T follicular helper cell (primary cell): ENCODE measurements at places on chromosomes 6 and 20.

DNA sequence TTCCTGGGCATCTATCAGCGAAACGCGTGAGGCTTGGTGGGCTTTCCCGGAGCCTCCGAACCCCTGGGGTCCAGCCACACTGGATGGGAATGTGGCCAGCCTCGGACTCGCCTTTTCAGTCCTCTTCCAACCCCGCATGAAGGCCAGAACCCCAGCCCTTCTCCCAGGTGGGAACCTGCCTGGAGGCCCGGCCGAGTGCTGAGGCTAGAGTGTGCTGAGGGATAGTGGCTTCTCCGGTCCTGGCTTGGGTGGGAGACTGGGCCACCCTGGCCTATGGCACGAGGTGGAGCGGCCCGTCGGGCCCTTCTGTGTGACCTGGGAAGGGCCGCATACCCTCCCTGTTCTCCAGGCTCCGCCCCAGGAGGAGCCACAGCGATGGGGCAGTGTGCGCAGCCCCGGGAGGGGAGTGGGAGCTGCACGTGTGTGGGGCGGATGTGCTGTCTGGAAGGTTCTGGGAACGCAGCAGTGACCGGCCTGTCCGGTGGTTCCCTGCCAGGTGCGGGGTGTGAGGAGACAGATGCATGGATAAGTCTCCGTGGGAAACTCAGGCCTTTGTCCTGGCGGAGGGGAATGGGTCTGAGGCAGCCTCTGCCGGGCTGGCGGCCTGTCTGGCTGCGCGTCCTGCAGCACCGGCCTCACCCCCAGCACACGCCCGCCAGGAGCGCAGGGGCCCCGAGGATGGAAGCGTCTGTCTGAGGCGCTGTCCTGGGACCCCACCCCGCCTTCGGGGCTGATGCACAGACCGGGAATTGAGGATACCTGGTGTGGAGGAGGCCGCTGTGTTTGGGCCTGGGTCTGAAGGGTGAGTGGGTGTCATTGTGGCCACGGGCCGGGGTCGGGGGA lies 1.1 kb upstream of the BHLHE23 start:
- no peak for DNase-seq

DNA sequence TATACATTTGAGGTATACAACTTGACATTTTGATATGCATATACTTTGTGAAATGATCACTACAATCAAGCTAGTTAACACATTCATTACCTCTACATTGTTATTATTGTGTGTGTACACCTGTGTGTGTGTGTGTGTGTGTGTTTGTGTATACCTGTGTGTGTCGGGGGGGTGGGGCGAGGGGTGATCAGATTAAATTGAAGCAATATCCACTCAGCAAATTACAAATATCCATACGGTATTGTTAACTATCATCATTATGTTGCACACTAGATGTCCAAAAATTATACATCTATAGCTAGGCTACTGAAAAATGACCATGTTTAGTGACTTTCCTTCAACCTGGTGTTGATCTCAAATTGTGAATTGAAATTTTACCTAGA lies 1.8 kb downstream of the RHAG start:
- no peak for DNase-seq

GRCh38 chr20:924639-925038 lies 8.5 kb upstream of the ANGPT4 start:
- no peak for DNase-seq

GRCh38 chr6:154621686-154622085 lies 111.2 kb upstream of the CNKSR3 start:
- no peak for DNase-seq

DNA sequence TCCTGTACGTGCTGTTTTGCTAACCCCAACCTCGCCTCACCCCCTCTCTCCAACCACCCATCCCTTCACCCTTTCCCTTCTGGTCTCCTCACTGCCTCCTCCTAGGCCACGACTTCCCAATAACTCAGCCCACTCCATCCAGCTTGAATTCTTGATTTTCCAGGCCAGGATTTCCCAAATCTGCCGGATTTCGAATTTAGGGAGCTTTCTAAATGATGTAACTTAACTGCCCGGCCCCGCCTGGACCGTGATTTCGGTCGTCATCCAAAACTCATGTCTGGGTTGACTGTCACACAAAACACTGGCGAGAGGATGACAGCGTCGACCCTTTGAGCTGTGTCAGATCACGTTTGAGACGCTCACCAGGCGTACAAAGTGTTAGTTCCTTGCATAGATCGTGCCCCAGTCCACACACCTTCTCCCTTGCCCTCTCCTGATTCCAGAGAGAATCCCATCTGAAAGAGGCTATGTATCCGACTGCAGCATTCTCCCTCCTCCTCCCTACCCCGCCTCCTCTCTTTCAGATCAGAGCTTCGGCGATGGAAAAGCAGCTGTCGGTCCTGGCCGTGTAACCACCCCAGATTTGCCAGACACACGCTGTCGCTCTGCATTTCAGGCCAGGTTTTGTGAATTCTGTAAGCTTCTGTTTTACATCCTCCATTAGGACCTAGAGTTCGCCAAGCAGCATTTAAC lies 168.2 kb downstream of the GPX5 start:
- DNase-seq, result no peak

- DNase-seq, result no peak
These were observed 107.0 kb upstream of the OGFRL1 start for GRCh38 chr6:71181565-71181964.

DNA sequence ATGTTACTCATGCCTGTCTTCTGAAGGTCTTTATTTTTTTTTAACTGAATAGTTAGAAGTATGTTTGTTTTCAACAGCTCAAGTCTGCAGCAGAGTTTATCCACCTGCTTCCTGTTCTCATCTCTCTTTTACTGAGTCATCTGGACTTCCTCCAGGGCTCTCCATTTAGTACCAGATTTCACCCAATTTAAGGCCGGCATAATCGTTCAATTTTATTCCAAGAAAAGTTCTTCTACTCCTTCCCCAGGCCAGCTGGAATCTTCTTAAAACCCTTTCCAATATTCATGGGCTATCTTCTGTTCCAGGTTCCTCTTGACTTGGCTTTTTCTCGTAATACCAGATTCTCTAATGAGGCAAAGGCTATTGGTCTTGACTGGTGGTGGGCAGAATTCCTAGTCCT lies 79.0 kb upstream of the LAMA2 start:
- DNase-seq, result no peak

- no peak for DNase-seq
These were observed 672 bp downstream of the CARMIL1 start for GRCh38 chr6:25279748-25280343.

DNA sequence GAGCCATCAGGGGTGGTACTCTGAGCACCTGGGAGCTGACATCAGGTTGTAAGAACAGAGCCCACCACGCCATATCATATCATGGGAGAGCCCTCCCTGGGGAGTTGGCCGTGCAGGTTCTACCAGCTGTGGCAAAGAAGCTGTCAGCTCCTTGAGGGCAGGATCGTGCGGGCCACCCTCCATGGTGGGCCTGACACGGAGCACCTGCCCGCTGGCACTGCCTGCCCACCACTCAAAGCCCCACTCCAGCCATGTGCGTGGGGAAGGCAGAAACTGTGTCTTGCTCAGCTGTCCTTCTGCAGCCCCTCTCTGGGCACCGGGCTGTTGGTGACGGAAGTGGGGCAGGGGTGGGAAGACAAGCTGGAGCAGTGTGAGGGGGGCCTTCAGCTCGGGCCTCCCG lies 14.3 kb downstream of the PRPH2 start:
- no peak for DNase-seq

GRCh38 chr6:149922642-149923326 lies at the start of gene RAET1G:
Gene RAET1G (minus strand): TSS chr6:149923121. CDS start chr6:149923010, 111 bp downstream.
- DNase-seq, result peak; percentile 75

DNA sequence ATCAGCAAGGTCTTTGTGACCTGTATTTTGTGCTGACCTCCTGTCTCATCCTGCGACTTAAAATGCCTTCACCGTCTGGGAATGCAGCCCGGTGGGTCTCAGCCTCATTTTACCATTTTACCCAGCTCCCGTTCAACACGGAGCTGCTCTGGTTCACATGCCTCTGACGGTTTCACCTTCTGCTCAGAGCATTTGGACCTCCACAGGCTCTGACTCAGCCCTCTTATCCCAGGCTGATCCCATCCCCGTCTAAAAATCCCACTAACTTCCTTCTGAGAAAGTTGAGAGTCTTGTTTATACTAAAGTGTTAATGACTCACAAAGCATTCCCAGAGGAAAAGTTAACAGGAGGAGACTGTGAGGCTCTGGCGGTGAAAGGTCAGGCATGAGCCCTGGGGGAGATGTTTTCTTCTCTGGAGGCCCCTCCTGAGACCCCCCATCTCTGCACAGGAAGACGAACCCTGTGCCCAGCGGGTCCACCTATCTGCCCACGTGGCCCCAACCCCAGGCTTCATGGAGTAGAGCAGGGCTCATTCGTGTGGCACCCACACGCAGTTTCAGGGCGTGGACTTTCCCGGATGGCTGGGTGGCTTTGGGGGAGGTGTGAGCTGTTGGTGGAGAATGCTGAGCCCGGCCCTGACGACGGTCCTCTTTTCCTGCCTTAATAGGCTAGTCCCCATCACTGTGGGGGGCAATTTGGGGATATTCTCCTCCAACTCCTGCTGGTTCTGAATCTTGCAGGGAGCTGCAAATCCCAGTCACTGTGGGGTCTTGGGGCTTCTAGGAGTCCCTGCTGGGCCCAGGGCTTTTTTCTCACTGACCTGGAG lies 3.3 kb upstream of the BIRC7 start:
- no peak for DNase-seq

DNA sequence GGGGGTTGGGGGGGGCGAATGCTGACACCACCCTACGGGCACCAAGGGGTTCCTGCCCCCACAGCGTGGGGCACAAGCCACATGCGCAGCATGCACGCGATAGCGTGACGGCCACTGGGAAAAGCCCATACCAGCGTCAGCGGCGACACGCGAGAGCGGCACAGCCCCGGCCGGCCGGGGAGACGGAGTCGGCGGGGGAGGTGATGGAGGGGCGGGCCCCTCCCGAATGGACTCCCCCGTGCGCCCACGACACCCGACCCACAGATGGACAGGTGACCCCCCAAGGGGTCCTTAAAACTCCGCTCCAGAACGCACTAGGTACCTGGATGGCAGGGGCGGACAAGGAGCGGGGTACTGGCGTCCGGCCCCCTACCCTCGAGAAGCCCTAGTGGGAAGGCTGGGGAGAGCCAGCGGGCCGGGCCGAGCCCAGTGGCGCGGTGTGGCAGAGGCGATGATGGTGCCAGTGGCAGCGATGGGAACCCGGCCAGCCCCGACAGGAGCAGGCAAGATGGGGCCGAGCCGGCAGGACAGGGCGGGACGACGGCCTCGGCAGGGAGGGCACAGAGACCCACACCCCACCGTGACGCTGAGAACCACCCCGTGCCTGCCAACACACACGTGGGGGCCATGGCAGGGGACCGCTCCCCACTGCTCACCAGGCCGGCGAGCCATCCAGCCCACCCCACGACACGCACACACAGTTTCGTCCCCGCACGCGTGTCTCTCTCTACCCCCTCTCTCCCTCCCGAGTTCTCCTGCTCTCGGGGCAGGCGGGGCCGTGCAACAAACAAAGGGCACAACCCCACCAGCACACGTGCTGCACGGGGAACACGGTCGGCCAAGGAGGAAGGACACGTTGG lies 1959.8 kb upstream of the DEFB115 start:
- no peak for DNase-seq

DNA sequence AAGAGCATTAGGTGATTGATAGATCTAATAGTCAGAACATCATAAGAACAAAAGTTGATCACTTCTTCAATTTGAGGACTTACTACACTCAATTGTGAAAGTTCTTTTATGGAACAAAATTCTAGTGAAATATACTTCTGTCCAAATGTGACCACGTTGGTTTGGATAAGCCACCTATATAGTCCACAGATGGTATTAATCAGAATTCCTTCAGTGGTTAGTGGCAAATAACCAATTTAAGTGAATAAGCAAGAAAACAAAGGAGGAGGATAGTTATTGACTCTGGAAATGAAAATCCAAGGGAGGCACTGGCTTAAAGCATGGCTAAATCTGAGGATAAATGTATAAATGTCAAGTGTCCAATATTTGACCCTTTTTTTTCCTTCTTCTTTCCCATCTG lies 268.5 kb upstream of the MARCKS start:
- no peak for DNase-seq

GRCh38 chr6:36130667-36131510 lies 576 bp downstream of the MAPK13 start:
- DNase-seq, result peak; percentile 21

- DNase-seq, result no peak
These were observed 169.2 kb downstream of the DTNBP1 start for GRCh38 chr6:15493437-15494168.

- no peak for DNase-seq
These were observed 90.6 kb downstream of the MRPL14 start for GRCh38 chr6:44036699-44037101.

- DNase-seq, result no peak
These were observed 31.1 kb downstream of the RALY start for GRCh38 chr20:34024723-34025351.

- DNase-seq, result no peak
These were observed 104.1 kb downstream of the ZNF217 start for GRCh38 chr20:53489528-53489927.

- no peak for DNase-seq
These were observed 136.9 kb downstream of the TRMT11 start for GRCh38 chr6:126123226-126123625.

DNA sequence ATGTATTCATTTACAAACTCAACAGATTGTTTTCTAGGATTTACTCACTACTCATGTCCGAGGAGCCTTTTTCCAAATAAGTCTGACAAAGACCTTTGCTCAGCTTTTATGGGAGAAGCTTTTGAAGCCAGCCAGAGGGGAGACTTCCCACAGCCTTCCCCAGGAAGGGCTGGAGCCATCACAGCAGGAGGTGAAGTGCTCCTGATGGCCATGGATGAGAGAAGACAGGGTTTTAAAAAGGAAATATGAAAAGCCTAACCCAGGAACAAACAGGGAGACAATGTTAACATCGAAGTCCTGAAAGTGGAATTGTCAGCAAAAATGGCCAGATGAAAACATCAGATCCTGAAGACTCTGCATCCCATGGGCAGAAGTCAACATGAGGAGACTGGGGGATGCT lies 11.6 kb upstream of the TAGAP start:
- no peak for DNase-seq

DNA sequence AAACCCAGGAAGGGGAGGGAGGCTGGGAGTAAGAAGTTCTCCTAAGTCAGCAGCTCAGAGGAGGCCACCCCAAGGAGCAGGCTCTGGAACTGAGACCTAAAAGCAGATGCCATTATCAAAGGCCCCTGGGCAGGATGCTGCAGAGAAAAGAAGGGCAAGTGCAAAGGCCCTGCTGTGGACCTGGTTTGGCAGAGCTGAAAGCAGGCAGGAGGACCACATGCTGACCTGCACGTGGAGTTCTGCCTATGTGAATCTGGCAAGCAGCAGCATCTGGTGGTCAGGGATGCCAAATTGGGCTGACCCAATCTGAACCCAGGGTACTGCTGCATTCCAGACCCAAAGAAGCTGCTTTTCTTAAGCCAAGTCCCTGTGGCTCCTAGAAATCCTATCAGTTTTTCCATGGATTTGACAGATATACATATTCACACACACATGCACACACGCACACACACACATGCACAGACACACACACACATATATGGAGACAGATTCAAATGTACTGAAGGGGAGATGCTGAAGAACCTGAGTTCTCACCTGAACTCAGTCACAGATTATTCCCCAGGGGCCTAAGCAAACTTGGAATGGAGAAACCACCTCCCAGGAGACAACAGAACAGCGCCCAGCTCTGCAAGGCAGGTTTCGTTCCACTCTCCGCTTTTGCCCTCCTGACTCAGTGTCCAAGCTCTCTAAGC lies 119.9 kb downstream of the FOXA2 start:
- no peak for DNase-seq

GRCh38 chr20:20272686-20273085 lies 95.2 kb upstream of the INSM1 start:
- DNase-seq, result no peak
